Activated CD4-positive, alpha-beta T cell treated with anti-CD3 and anti-CD28 coated beads, Interleukin-2, amount 10 ng/mL, durations not matched to agents 24 days and 14 days (primary cell): ENCODE measurements at places on chromosomes 5 and 9. TPM values are rescaled to one million over a fixed set of nuclear protein-coding genes. Genes with fewer than 3 reads are reported as not detected.
A peak's percentile ranks its signal among the peaks of the same experiment; 100 is the strongest.

Gene SH2D3C
- 22.2 and 23.3 TPM in 2 replicates for total RNA-seq

Gene RELL2
- total RNA-seq, result 24.1 TPM in 2 replicates

Gene HK3
- 0.21 and 0.85 TPM in 2 replicates for total RNA-seq

Gene FBXO38
- total RNA-seq, result 57.3 and 62.9 TPM in 2 replicates

Gene CMBL
- 0.35 and 2.0 TPM in 2 replicates for total RNA-seq

Gene C9
- total RNA-seq, result not detected in 2 replicates

DNA sequence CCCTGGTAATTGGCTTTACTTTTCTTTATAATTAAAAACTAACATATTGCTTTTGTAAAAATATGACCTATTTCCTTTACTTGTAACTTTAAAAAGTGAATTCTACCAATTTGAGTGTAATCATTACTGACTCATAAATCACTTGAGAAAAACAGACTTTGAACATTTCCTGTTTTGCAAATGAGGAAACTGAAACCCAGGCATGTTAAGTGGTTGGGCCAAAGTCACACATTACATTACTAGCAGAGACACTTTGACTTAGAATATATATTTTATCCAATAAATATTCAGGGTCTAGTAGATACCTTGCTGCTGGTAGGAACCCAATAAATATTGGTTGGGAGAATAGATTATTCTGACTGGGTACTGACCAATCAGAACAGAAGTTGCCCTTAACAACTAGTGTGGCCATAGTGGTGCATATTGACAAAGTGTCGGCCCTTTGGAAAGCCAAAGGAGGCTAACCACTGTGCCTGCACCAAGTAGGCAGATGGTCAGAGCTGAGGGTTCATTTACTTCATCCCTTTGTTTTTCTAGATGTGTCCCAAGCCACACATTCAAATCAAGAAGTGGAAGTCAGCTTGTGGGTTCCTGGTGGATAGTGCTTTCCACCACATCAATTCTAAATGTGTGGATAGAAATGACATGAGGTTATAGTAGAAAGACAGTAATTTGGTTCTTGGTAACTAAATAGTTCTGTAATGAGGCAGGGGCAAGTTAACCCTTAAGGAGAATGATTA, 365.1 kb upstream of the RIOK2 start:
- H3K27ac ChIP-seq, result peak overlapping the region; percentile 21
- H3K27me3 ChIP-seq, result no peaks in the 10 kb centered on the region
- DNase-seq, result no peak
- H3K36me3 ChIP-seq, result no peaks in the 10 kb centered on the region
- no peak overlapping the region for H3K4me3 ChIP-seq
- peaks cover 20% of the 10 kb centered on the region for H3K4me1 ChIP-seq

DNA sequence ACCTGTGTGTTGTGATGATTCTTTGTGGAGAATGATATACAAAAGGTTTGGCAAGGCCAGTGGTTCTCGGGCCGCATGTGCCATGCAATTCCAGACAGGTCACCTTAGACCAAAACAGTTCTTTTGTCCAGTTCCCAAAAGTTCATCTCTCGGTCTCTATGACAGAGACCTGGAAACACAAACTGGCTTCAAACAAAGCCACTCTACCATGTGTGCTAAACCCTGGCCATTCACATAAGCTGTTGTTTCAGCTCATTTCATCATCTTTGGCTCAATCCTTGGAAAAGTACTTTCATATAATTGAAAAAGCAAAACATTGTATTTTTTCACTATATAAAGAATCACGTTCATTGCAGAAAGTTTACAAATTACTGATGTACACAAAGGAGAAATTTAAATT, 210.5 kb upstream of the SEMA6A start:
- no peak overlapping the region for H3K27ac ChIP-seq
- H3K36me3 ChIP-seq, result no peaks in the 10 kb centered on the region
- DNase-seq, result no peak
- no peaks in the 10 kb centered on the region for H3K4me1 ChIP-seq
- H3K27me3 ChIP-seq, result no peaks in the 10 kb centered on the region
- no peak overlapping the region for H3K4me3 ChIP-seq

DNA sequence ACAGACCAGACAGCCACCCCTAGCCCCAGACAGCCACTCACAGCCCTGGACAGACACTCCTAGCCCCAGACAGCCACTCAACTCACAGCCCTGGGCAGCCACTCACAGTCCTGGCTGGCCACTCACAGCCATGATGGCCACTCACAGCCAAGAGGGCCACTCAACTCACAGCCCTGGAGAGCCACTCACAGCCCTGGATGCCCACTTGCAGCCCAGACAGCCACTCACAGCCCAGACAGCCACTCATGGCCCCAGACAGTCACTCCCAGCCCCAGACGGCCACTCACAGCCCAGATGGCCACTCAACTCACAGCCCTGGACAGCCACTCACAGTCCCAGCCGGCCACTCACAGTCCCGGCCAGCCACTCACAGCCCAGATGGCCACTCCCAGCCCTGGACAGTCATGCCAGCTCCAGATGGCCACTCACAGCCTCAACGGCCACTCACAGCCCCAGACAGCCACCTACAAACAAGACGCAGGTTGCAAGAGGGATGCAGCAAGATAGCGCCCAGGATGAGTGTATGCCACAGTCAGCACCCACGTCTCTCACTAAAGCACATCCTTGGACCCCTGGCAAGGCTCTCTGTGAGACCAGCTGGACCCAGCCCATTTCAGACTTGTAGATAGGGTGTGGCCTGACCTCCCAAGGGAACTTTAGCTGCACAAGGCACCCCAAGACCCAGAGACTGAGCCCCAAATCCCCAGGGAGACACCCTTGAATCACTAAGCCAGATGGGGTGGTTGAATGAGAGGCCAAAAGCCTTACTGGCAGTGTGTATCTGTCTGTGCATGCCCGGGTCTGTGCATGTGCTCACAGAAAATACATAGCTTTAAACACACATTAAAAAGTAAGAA, 22.4 kb downstream of the ZDHHC11B start:
- H3K36me3 ChIP-seq, result no peaks in the 10 kb centered on the region
- no peak overlapping the region for H3K27ac ChIP-seq
- H3K4me1 ChIP-seq, result peaks cover 4% of the 10 kb centered on the region
- no peak overlapping the region for H3K4me3 ChIP-seq
- H3K27me3 ChIP-seq, result no peaks in the 10 kb centered on the region

DNA sequence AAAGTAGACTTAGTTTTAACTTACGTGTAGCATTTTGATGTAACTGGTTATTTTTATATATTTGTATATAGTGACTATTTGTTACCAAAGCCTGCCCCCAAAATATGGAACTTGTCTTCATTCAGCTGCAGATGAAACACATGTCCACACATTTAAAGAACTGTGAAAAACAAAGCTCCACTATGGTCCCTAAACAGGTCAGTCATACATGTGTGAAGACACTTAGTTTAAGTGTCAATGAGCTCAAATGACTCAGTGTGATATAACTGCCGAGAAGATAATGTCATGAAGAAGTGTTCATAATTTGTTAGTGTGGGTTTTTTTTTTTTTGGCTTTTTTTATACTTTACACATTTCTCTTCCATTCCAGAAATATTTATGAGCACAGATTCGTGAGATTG, 28.2 kb downstream of the HAVCR1 start:
- DNase-seq, result no peak
- peaks cover 67% of the 10 kb centered on the region for H3K4me1 ChIP-seq
- H3K36me3 ChIP-seq, result peaks cover 36% of the 10 kb centered on the region

DNA sequence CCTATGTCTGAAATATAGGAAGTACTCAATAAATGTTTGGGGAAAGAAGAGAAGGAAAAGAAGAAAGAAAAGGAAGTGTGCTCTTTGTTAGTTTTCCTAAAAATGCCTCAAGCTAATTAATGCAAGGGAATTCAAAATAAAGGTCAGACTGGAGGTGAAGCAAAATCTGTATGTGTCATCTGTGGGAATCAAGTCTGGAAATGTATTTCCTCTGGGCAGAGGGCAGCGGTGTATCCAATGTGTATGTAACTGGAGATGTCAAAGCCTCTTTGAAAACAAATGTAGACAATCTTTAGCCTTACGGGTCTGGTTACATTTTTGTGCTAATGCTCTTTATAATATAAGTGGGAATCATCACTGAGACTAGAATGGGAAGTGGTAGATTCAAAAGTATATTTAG, 471.4 kb downstream of the MAN2A1 start:
- H3K27ac ChIP-seq, result no peak overlapping the region
- H3K36me3 ChIP-seq, result no peaks in the 10 kb centered on the region
- H3K4me3 ChIP-seq, result no peak overlapping the region
- H3K27me3 ChIP-seq, result no peaks in the 10 kb centered on the region
- DNase-seq, result no peak

DNA sequence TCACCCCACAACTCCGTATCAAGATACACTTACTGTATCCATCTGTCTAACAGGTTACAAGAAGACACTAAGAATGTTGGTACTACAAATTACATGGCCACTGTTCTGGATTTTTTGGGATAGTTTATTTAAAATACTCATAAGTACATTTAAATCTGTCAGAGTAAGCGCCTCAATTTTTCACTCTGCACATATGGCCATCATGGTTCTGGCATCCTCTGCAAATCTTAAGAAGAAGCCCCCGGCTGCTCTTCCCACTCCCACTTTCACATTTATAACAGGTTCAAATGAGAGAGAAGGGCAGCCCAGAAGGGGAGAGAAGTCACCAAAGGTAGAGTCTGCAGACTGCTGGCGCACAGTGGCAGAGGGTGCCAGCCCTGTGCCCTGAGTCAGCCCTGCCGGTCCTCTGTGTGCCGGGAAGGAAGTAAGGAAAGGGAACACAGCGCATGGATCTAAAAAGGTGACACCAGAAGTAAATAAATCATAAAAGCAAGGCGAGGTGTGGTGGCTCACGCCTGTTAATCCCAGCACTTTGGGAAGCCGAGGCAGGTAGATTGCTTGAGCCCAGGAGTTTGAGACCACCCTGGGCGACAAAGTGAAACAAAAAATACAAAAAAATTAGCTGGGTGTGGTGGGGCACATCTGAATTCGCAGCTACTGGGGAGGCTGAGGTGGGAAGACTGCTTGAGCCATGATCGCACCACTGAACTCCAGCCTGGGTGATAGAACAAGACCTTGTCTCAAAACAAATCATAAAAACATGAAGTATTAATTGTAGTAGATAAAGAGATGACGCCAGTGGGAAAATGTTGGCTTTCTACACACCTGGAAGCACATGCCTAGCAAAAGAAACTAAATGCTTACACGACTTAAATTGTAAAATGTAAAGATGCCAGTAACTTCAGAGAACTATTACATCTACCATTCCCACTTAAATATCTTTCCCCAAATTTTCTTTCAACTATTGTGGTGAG, 30.0 kb downstream of the RNF130 start:
- H3K36me3 ChIP-seq, result no peaks in the 10 kb centered on the region
- no peaks in the 10 kb centered on the region for H3K4me1 ChIP-seq
- no peak overlapping the region for H3K4me3 ChIP-seq
- no peak overlapping the region for H3K27ac ChIP-seq
- DNase-seq, result no peak
- no peaks in the 10 kb centered on the region for H3K27me3 ChIP-seq
